Bronchial epithelial cell (primary cell): ENCODE measurements at places on chromosomes 3 and 15. TPM values are rescaled to one million over a fixed set of nuclear protein-coding genes. Genes with fewer than 3 reads are reported as not detected.

Gene FGD5
- total RNA-seq = not detected in 2 replicates

Gene MRPL3
- 97.9 and 119 TPM in 2 replicates for total RNA-seq

Gene CRYGS
- total RNA-seq = 0.79 and 1.7 TPM in 2 replicates

Gene FEZF2
- total RNA-seq = not detected in 2 replicates

Gene SORD
- total RNA-seq = 11.3 and 23.2 TPM in 2 replicates

Gene NLGN1
- total RNA-seq = under 0.01 and 0.13 TPM in 2 replicates

GRCh38 chr3:14650193-14650592, 1.4 kb upstream of the CCDC174 start:
- DNase-seq = no peak

GRCh38 chr3:14152233-14152962, 26.0 kb downstream of the XPC start:
- no peak for DNase-seq

DNA sequence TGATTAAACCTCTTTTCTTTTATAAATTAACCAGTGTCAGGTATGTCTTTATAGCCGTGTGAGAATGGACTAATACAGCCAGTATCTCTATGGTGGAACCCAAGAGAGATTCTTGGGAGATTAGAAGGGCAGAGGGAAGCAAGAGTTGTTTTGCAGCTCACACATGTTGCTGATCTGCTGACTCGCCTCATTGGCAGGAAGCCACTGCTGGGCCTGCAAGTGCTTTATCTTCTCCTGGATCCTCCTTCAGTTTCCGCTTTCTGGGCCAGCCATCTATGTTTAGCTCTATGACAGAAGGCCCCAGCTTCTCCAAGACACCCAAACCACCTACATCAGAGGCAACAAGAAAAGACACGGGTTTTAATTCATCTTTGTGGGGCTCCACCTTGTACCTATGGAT, 23.4 kb upstream of the GALNT15 start:
- DNase-seq = peak; percentile 55

- DNase-seq = no peak
Observed at GRCh38 chr3:186497608-186498007, 46.6 kb downstream of the CRYGS start.

DNA sequence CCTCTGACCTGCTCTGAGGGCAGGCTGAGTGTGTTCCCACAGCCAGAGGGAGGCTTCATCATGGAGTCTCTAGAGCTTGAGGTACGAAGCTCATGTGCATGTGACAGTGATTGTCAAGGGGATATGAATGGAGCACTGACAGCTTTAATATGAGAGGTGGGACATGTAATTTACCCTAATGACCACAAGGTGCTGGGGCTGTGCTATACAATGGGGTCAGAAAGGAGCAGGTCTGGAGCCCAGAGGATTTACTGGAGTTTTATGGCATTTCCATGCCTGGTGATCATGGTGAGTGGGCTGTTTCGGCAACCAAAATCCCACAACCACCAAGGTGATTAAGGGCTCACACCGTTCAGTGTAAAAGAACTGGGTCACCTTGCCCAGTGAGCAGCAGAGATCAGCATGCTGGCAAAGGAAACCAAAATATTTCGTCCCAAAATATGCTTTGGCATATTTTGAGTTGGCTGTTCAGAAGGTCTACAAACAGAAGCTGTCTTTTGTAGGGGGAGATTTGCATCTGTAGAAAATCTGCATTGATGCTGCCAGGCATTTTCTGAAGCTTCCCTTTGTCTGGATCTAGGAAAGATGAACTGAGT, 40.1 kb upstream of the RASGRF1 start:
- DNase-seq = no peak

- DNase-seq = no peak
Observed at GRCh38 chr15:68672781-68673205, 94.0 kb downstream of the CORO2B start.

GRCh38 chr3:171225708-171226107, 199.2 kb upstream of the SLC2A2 start:
- no peak for DNase-seq

- DNase-seq = no peak
Observed at GRCh38 chr3:124876401-124876878, 10.7 kb downstream of the ITGB5 start.

- DNase-seq = peak; percentile 34
Observed at GRCh38 chr3:72152551-72153476, 367.9 kb upstream of the PROK2 start.

DNA sequence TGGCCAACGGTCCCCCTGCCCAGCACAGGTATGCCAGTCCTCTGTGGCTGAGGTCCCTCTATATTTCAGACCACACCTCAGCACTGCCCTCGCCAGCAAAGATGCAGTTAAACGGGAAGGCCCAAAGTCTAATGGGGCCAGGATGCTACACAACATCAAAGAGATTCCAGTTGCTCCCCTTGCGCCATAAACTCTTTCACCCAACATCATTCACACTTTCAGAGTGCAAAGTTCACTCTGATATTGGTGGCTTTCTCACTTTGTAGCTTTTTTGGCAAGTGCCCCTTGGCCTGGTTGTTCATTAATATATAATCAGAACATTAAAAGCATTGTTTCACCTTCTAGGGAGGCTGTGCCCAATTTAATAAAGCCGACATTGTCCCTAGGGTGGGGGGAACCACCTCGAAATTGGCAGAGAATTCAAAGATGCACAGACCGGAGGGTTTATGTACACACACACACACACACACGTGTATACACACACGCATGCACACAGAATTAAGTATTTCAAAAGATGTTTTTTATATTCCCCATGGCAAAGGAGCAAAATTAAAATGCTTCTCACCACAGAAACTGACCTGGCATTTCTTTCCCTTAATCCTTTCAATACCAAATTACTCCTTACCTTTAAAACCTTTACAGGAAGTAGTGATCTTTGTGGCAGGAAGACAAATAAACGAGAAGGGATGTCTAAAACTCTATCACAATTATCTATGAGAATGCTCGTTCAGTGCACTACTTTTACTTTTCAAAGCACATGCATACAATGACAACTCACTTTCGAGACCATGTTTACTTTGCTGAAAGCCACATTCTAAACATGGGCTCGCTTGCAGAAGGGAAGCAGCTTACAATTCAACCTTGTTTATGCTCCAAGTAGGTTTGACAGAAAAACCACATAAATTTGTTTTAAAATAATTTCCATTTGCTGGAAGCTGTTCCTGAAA, 19.5 kb downstream of the LRIG1 start:
- no peak for DNase-seq

- no peak for DNase-seq
Observed at GRCh38 chr3:51967384-51968169, at the start of gene PCBP4. Gene PCBP4 (minus strand): TSS chr3:51967454. CDS start chr3:51961240, 6,214 bp downstream.

DNA sequence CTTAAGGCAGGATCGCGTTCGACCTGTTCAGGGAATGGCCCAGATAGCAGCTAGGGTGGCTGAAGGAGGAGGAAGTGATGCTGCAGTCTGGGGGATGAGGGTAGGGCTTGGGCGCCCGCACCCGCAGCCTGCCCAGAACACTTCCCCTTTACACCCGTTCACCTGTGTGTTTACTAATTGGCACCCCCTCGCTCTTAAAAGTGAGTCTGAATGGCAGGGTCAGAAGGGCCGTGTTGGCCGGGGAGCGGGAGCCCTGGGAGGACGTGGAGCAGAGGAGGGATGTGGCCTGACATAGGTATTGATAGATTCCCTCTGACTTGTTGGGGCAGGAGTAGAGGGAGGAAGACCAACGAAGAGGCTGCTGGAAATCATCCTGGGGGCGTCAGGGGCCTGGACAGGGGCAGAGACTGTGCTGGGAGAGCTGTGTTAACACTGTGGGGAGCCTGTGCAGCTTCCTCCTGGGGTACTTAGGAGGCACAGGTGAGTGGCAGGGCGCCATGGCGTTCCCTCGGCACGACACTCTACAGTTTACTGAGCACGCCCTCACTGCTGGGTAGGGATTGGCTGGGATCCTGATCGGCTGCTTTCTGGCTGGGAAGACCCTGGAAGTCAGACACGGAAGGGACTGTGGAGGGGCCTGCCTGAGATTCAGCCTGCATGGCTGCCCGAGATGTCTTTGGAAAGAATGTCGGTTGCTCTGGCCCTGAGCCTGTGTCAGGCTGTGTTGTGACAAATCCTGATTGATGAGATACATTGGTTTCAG, 51.7 kb downstream of the SLC6A6 start:
- DNase-seq = no peak

DNA sequence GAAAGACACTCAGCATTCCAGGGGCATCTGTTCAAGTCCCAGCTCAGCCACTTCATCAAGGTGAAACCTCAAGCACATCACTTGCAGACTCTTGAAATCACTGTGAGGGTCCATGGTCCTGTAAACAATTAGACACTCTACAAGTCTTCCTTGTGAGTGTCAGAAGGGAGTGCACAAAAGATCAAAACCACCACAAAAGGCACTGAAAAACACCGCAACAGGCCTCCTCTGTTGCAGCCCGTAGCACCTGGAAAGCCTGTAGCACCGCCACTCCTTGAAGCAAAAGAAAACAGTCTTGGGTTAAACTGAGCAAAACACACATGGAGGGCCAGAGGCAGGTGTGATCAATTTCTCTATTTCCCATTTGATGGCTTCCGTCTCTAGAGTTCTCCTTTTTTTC, 63.8 kb upstream of the SNRK start:
- DNase-seq = no peak

- DNase-seq = peak; percentile 84
Observed at GRCh38 chr3:50227390-50228183, 8.4 kb upstream of the GNAI2 start.

- no peak for DNase-seq
Observed at GRCh38 chr15:94266789-94267188, 35.4 kb downstream of the MCTP2 start.

DNA sequence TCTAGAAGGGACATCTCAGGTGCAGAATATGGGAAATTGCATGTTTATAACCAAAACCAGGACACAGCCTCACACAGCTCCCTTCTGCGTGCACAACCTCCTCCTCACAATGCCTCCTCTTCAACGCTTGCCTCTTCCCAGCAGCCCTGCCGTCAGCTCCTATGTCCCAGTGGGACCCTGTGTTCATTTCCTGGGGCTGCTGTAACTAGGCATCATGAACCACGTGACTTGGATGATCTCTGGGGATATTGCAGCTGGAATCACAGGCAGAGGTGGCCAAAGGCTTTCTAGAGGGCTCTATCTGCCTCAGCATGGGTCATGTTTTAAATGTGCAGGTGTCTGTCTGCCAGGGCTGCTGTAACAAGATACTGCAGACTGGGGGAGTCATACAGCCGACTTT, 375.3 kb downstream of the OCA2 start:
- no peak for DNase-seq

- peak; percentile 58 for DNase-seq
Observed at GRCh38 chr3:102180280-102180931, 254.4 kb upstream of the ZPLD1 start.

GRCh38 chr15:52434885-52435284, 93.8 kb downstream of the MYO5A start:
- DNase-seq = no peak

GRCh38 chr3:185825639-185826481, 1.0 kb upstream of the IGF2BP2 start:
- DNase-seq = peak; percentile 48

DNA sequence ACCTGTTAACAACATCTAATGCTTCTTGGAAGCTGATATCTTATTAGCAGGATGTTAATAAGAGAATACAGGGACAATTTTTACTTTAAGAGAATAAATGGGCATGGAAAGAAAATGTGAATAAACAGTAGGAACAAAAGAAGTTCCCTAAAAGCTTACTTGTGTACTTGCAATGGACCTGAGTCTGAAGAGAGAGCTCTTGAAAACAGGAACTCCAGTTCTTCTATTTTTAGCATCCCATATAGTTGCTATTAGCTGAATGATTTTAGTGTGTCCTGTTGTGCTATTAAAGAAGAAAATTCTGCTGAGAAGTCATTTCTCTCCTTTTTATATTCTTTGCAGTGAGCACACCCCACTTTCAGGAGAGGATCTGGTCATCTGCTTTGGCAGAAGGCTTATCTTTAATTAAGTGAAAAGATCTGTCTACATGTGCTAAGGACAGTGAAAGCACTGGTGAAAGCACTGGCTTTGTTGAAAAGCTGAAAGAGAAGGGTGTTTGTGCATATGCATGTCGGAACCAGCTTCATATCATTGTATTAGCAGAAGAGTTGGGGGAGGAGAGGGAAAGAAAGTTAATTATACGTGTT, 1.4 kb upstream of the ST3GAL6 start:
- no peak for DNase-seq

GRCh38 chr3:197521277-197522182, 34.2 kb downstream of the BDH1 start:
- no peak for DNase-seq

DNA sequence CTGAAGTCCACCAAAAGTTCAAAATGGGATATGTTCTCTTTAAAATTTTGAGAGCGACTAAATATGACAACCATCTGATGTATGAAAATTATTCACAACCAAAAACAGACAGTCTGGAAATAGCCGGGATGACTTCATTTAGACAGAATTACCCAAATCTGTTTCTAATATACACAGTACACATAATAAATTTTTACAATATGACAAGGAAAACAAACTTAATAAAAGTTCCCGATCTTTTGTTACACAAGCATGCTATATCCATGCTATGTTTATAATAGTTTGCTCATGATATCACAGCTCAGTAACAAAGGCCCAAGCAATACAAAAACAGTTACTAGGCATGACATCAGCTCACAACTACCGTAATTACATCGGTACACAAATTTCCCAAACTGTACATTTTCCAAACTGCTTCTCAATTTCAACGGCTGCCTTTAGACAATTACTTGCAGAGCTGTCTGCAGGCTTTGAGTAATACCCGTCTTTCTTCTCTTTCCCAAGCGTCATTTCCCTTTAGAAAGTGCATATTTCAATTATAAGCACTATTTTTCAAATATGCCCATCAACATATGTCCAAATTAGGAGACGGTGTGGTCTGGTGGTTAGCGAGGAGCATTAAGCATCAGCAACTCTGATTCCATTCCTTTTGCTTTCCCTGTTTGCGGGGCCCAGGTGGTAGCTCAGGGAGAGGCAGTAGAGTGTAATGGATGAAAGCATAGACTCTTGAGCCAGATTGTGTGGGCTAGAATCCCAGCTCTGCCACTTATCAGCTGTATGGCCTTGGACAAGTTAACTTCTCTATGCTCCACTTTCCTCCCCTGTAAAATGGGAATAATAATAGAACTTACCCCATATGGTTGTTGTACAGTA, 481.2 kb downstream of the FOXP1 start:
- peak; percentile 85 for DNase-seq

GRCh38 chr3:3280396-3280795, 100.9 kb upstream of the CRBN start:
- no peak for DNase-seq

GRCh38 chr15:26551473-26551872, 221.4 kb downstream of the GABRB3 start:
- no peak for DNase-seq

DNA sequence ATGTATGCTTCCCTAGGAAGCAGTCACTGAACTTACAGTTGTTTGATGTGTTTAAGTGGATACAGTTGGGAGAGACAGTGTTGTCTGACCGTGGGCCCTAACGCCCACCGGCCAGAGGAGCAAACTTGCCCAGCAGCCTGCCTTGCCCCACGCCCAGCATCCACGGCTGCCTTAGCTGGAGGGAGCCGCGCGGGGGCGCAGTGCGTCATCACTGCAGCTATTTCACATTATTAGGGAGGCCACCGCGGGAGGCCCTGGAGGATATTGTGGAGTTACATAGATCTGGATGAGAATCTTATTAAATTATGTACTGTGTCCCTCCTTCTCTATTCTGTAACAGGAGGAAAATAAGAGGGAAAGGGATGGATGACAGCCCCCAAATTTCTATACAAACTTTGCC, 267.2 kb downstream of the GABRG3 start:
- no peak for DNase-seq
